ENCODE measurements at places on chromosomes 3 and 15. TPM values are rescaled to one million over a fixed set of nuclear protein-coding genes. Genes with fewer than 3 reads are reported as not detected.

DNA sequence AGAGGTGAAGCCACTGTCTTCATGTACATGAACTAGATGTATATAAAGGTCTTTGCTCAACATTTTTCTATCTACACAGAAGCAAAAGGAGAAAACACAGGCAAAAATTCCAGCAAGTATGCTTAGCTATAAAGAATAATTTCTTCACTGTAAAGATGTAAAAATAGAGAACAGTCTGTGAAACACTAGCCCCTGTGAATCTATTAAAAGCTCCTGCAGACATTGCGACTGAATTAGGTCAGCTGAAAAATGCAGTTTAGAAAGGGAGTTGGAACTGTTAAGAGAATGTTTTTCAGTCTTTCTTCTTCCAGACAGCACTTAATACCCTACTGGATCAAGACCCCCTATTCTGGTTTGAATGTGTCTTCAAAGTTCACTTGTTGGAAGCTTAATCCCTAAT, 291.5 kb downstream of the KBTBD8 start:
- DNase-seq, result no peak

Gene MAP3K13
- total RNA-seq, result 25.6 TPM

- no peak for DNase-seq
These were observed 151.6 kb downstream of the TMCO5A start for GRCh38 chr15:38085931-38086568.

DNA sequence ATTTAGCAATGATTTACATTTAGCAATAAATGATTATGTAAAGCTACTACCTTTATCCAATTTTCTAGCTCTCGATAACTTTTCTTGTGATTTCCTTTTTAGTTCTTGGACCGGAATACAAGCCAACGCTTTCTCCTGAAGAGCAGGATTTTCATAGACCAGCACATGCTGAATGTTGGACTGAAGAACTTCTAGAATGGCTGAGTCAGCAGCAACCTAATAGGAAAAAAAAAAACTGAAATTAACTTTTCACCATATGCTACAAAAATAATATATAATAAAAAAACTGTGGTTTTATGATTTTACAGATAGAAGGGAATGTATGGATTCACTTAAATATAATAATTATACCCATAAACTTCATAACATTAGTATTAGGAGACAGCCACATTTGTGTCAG, 32.2 kb downstream of the NGLY1 start:
- no peak for DNase-seq

Gene HYKK
- total RNA-seq, result 0.57 TPM

GRCh38 chr3:182713743-182714517, 79.4 kb upstream of the ATP11B start:
- peak; percentile 51 for DNase-seq

GRCh38 chr15:77010312-77010686, 15.4 kb downstream of the PSTPIP1 start:
- DNase-seq, result no peak

Gene GOLGA8O
- not detected for total RNA-seq

DNA sequence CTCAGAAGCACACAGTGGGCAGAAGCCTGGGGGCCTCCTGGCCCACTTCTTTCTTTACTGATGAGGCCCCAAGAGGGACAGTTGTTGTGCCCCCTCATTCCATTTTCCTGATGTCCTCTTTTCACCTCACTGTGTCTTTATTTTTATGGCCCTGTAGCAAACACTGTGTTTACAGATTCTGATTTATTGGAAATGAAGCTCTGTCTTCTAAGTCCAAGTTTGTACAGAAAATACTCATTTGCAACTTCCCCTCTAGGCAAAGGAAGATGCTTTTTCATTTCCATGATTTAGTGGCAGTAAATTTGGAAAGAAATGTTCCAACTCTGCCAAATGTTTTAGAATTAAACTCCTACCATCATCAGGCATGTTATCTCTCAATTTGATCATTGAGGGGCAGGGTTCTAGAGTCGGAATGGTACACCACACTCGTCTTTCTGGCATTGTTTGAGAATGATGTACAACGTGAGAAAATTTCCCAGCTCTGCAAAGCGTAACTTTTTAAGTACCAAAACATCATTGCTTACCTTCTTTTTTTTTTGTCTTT, 129.7 kb downstream of the ARNT2 start:
- no peak for DNase-seq

Gene GRK7
- not detected for total RNA-seq

GRCh38 chr3:40737343-40737742, 212.6 kb downstream of the ZNF621 start:
- DNase-seq, result peak; percentile 34

Gene ARL14
- 0.68 TPM for total RNA-seq

DNA sequence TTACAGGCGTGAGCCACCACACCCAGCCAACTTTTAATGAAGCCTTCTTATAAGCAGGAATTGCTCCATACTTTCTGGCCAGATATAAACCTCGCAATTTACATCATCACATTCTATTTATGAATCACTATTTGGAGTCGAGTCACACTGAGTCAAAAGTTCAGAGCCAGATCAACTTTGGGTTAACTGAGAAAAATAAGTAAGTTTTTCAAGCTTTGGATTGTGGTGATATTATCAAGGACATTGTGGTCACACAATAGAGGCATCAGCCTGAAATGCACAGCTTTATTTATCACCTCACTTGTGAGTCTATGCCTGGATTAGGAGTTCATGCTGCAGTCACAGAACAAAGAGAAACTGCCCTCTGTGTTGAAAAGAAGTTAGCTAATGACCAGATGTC, 1163.5 kb downstream of the ROBO1 start:
- peak; percentile 48 for DNase-seq

DNA sequence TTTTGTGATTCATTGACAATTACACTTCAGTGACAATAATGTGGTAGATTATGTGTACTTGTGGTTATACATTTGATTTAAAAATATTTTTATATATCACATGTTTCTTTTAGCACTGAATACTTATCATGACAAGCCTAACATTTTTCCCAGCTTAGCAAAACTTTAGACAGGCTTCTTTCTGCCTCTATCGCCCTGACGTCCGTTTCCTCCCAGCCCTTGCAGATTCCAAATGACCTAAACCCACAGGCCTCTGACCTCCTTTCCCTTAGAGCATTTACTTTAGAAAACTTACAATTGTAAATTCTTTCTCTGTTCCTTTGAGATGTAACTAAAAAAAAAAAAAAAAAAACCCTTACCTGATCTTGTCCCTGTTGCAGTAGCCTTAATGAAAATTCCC, 326.1 kb downstream of the UNC13C start:
- peak; percentile 36 for DNase-seq

DNA sequence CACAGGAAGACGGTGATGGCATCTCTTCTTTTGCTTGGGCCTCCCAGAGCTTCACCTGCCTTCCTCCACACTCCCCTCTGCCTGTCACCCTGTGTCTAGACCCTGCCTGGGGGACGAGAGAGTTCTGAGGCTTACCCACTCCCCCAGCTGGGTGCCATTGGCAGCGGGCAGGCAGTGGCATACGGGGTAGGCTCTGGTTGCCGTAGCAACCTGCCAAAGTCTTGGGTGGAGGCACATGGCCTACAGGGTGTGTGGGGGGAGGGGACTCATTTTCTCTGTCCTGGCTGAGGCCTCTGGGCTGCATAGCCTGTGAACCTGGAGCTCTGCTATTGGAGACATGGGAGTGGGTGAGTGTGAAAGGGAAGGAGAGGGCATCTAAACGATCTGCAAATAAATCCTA, 4.4 kb downstream of the INSYN1 start:
- no peak for DNase-seq

Gene THSD4
- 11.8 TPM for total RNA-seq

Gene POMGNT2
- 29.1 TPM for total RNA-seq

GRCh38 chr15:82062479-82063454, 16.9 kb upstream of the MEX3B start:
- no peak for DNase-seq

Gene CCR3
- not detected for total RNA-seq

Gene GCNT3
- 0.79 TPM for total RNA-seq

Gene WDR72
- total RNA-seq, result 0.23 TPM

Gene KIF15
- 15.6 TPM for total RNA-seq

DNA sequence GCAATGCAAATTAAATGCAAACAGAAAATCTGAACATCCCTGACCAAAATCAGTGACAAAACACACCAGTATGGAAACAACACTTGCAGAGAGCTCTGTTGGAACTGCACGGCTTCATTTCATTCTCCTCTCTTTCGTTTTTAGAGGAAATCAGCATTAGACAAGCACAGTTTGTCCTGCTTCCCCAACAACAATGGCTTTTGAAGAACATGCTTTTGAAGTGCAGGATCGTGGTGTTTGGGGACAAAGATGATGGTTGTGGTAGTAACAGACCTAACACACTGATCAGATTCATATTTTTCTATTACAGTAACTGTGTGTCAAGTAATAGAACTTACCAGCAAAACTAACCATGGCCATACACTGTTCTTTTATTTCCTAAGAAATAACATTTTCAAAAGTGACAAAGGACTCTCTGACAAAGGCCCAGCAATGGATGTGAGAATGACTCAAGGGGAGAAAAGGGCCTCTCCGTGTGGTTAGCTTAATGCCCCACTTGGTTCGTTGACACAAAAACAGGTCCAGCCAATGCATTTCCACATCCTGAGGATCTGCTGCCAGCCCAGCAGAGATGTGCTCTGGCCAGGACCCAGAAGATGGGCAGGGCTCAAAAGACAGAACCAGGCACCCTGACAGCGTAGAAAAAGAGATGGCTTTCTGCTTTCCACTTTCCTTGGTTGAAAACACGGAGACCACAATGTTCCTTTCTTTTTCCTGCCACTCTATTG, 84.1 kb downstream of the CCNL1 start:
- peak; percentile 25 for DNase-seq

DNA sequence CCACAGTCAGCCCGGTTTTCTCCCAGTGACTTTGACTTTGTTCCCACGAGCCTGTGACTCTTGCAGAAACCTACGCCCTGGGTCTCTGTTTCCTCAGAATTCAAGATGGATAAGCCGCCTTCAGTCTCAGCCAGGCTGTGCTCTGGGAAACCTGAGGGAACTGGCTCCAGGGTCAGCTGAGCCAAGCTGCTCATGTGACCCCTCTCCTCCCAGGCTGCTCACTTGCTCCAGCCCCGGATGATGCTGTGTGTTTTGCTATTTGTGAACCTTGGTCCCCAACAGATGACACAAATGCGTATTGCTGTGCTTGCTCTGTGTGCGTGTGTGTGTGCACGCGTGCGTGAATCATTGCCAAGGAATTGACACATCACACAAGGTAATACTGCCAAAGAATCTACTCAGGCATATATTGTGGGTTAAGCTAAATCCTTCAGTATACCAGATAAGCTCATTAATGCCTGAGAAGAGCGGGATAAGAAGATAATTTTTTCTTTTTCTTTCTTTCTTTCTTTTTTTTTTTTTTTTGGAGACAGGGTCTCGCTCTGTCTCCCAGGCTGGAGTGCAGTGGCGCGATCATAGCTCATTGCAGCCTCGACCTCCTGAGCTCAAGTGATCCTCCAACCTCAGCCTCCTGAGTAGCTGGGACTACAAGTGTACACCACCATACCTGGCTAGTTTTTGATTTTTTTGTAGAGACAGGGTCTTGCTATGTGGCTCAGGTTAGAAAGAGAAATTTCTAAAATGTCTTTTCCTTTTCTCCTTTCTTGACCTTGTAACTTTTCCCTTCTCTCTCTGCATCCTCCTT, 29.2 kb upstream of the UMPS start:
- DNase-seq, result peak; percentile 21

GRCh38 chr3:177690306-177690705, 493.0 kb upstream of the TBL1XR1 start:
- DNase-seq, result no peak

Gene RTP1
- total RNA-seq, result not detected

Gene LMCD1
- total RNA-seq, result 1.3 TPM

- peak; percentile 43 for DNase-seq
These were observed 318.9 kb downstream of the BCHE start for GRCh38 chr3:165518346-165518745.

- no peak for DNase-seq
These were observed 287.8 kb downstream of the FAM43A start for GRCh38 chr3:194973366-194974000.

DNA sequence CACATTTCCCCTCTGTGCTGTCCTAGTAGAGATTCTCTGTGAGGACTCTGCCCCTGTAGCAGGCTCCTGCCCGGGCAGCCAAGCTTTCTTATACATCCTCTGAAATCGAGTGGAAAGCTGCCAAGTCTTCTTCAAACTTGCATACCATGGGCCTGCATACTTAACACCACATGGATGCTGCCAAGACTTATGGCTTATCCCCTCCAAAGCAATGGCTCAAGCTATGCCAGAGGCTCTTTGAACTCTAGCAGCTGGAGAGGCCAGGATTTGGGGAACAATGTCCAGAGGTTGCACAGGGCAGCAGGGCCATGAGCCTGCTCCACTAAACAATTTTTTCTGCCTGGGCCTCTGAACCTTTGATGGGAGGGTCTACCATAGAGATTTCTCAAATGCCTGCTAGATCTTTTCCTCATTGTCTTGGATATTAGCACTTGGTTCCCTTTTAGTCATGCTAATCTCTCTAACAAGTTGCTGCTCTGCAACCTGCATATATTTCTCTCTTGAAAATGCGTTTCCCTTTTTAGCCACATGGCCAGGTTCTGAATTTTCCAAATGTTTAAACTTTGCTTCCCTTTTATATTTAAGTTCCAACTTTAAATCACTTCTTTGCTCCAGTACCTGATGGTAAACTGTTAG, 6.1 kb upstream of the PLSCR4 start:
- no peak for DNase-seq

Gene SLC28A2
- 0.08 TPM for total RNA-seq

Gene EHHADH
- total RNA-seq, result 2.2 TPM

Gene DUOXA2
- total RNA-seq, result not detected

Data from HT1080 (cell line).